ENCODE measurements at places on chromosomes 3 and 15.

DNA sequence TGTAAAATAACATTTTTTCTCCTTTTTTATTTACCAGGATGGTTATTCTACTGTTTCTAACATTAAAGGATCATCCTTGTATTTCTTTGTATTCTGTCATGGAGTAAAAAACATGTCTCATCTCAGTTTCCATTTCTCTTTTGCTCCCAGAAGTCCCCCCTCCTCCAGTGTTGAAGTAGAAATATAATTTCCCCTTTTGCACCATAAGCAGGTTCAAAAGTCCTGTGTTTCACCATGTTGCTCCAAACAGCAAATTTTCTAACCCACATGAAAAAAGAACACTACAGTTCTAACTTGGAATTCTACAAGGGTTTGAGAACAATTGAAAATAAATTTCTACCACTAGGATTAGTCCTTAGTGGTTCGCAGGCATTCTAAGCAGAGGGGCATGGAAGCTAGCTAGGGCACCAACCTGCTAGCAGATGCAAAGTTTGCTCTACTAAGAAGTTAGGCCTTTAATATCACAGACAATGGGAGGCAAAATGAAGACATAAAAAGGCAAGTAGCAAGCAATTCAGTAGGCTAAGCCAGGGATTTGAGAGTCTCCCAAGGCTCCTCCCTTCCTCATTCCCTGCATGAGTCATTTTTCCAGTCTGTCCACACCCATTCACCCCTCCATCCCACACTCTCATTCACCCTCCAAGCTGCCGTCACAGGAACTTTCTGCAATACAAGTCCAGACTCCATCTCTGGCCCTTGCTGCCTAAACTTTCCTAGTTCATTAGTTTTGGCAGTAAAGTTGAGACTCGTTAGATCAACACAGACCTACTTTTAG lies 2.3 kb upstream of the MBNL1 start:
- H3K27ac ChIP-seq = peak overlapping the region; percentile 94

- no peaks in the 10 kb centered on the region for H3K4me1 ChIP-seq
- no peaks in the 10 kb centered on the region for H3K27me3 ChIP-seq
- no peak for DNase-seq
- H3K36me3 ChIP-seq = no peaks in the 10 kb centered on the region
- H3K27ac ChIP-seq = no peak overlapping the region
Observed at GRCh38 chr3:61981060-61981459, 392.3 kb downstream of the FEZF2 start.

DNA sequence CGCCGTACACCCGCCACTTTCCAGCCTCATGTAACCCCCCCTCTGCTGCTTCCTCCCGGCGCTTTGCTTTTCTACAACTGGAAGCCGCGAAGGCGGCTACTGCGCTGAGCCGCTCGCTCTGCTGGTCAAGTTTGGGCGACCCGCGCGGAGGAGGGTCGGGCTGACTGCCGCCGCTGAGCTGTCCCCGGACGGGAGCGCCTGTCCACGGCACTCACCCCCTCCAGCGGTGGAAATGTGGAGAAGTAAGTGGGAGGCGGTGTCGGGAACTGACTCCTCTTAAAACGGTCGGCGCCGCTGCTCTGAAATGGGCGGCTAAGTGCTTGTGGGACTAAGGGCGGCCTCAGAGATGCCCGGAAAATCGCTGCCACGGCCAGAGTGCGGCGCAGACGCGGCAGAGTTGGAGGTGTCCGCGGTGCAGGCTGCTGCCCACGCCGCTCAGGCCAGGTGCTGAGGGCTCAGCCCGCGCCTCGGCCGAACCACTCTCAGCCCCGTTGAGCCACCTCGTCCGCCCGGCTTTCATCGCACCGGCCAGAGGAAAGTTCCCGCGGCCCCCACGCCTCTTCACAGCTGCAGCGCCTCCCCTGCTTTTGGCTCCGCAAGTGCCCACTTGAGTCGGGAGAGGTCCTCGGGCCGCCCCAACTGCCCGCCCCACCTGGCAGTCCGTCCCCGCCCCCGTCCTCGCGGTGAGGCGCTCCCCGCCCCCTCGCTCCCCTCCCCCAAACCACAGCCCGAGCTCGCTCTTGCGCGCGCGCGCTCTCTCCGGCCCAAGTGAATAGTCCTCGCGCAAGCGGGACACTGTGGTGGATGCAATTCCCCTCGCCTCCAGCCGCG lies at the start of gene EPHA6:
EPHA6 (plus strand) TSS at position 775 of the 831 bp plus-strand sequence.
- no peak for DNase-seq
- no peak within 1 kb of the TSS for H3K27ac ChIP-seq
- H3K27me3 ChIP-seq = peaks cover 33% of the 10 kb centered on the region

- no peaks in the 10 kb centered on the region for H3K27me3 ChIP-seq
- no peak overlapping the region for H3K27ac ChIP-seq
- H3K4me3 ChIP-seq = no peak overlapping the region
- H3K4me1 ChIP-seq = no peaks in the 10 kb centered on the region
Observed at GRCh38 chr3:21682206-21682605, 68.8 kb downstream of the ZNF385D start.

DNA sequence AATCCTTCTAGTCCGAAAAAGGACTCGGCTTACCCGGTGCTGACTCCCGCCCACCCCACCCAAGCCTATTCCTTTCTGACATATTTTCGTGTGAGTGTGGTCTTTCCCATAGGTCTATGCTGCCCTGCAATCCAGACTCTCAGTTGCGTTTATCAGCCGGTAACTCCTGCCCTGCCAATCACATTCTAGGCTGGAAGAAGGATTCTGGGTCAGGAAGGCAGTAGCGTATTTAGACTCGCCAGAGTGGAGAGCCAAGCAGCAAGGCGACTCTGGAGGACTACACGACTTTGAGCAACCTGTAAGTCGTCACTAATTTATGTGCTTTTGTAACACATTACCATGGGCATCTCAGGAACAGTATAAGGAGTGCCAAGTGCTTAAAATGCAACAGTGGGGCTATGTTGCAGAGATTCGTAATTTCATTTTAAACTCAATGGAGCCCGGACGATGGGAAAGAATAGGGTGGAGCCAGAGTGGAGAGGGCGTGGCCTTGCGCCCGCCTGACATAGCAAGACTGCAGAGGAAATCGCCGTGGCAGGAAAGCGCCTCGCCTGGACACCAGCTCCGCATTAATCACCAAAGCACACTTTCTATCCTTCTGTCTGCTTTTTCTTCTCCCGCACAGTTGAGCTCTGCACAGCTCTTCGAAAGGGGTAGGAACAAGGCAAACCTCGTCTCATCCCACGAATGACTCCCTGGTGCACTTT lies 1044.2 kb downstream of the AGBL1 start:
- H3K27ac ChIP-seq = no peak overlapping the region
- H3K27me3 ChIP-seq = no peaks in the 10 kb centered on the region
- no peaks in the 10 kb centered on the region for H3K36me3 ChIP-seq
- no peak for DNase-seq
- no peaks in the 10 kb centered on the region for H3K4me1 ChIP-seq
- no peak overlapping the region for H3K4me3 ChIP-seq

DNA sequence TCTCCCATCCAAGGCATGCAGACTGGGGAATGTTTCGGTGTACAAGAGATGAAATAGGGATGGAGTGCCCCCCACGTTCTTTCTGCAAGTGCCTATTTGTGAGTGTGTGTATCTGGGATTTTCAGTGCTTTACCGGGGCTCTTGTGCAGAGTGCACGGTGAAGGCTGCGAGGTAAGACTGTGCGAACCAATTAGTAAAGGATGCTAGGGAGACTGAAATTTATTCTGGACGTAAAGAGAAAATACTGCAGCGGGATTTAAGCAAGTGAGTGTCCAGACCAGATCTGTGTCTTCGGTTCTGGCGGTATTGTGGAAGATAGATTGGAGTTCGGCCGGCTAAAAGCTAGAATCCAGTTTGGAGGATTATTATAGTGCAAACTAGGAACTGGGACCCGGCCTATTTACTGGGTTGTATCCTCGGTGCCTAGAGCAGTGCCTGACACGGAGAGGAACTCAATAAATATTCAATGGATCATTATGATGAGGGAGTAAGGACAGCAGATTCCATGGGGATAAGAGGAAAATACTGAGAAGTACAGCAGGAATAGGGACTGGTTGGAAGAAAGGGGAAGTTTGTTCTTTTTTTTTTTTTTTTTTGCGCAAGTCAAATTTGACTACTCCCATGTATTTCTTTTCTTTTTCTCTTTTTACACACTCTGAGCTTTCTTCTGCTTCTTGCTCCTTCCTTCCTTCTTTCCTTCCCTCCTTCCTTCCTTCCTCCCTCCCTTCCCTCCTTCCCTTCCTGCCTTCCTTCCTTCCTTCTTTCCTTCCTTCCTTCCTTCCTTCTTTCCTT lies 580 bp upstream of the MAGEF1 start:
- peak overlapping the region; percentile 67 for H3K27ac ChIP-seq
- H3K36me3 ChIP-seq = peaks cover 22% of the 10 kb centered on the region
- H3K27me3 ChIP-seq = peaks cover 20% of the 10 kb centered on the region
- H3K4me3 ChIP-seq = peak overlapping the region; percentile 94
- peaks cover 30% of the 10 kb centered on the region for H3K4me1 ChIP-seq

DNA sequence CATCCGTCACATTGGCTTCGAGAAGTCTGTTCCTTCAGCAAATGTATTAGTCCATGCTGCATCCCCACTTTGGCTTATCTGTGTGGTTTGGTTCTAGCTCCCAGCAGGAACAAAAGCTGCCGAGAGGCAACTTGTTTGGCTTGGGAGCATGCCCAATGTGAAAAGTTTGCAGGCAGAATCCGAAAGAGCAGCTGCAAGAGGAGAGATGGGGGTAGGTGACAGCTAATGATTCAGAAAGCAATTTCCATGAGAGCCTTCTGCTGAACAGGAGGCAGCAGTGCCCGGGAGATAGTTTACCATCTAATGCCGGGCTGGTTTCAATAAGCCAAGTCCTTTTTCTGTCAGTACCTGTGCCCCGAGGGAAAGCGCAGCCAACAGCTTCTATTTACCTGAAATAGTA lies 60.2 kb downstream of the GRM7 start:
- H3K4me3 ChIP-seq = no peak overlapping the region
- no peaks in the 10 kb centered on the region for H3K27me3 ChIP-seq
- DNase-seq = no peak
- no peaks in the 10 kb centered on the region for H3K4me1 ChIP-seq

- no peak overlapping the region for H3K4me3 ChIP-seq
- H3K27ac ChIP-seq = no peak overlapping the region
- H3K4me1 ChIP-seq = no peaks in the 10 kb centered on the region
- peaks cover 12% of the 10 kb centered on the region for H3K27me3 ChIP-seq
- no peaks in the 10 kb centered on the region for H3K36me3 ChIP-seq
Observed at GRCh38 chr3:124812291-124813265, 74.6 kb downstream of the ITGB5 start.

DNA sequence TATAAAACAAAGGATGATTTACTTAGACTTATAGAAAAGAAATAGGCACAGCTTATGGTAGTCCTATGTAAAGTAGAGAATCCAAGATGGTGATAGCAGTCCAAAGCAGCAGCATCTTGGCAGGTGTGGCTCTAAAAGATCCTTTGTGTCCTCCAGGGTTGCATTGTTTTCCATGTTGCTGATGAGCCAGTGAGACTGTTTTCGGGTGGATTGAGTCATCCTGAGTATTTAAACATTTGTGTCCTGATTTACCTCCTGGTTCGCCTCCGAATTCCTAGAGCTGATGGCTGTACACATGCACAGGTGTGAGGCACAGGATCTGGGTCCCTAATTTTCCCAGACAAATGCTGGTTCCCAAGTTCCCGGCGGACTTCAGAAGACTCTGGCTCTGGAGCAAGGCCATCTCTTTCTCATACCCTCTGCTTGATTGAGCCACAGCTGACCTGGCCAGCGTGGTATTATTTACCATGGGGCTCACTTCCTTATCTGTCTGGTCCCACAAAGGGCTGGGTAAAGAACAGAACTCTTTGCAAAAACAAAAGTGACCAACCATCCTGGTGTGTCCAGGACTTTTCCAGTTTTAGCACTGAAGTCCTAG lies 51.0 kb downstream of the ARNT2 start:
- no peak overlapping the region for H3K27ac ChIP-seq
- H3K4me1 ChIP-seq = peaks cover 4% of the 10 kb centered on the region
- H3K36me3 ChIP-seq = no peaks in the 10 kb centered on the region
- H3K27me3 ChIP-seq = peaks cover 7% of the 10 kb centered on the region
- no peak for DNase-seq

DNA sequence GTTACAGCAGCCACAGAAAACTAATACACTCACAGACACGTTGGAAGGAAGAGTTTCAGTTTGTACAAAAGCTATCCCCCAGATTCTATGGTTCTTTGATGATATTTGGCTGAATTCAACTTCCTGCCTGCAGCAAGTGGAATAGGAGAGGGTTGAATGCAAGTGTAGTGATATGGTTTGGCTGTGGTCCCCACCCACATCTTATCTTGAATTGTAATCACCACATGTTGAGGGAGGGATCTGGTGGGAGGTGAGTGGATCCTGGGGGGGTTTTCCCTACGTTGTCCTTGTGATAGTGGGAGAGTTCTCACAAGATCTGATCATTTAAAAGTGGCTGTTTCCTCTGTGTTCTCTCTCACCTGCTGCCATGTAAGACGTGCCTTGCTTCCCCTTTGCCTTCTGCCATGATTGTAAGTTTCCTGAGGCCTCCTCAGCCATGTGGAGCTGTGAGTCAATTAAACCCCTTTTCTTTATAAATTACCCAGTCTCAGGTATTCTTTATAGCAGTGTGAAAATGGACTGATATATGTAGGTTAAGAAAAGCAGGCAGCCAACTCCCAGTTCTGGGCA lies 29.8 kb downstream of the NMNAT3 start:
- H3K27ac ChIP-seq = no peak overlapping the region
- no peaks in the 10 kb centered on the region for H3K27me3 ChIP-seq
- DNase-seq = no peak
- no peaks in the 10 kb centered on the region for H3K36me3 ChIP-seq

- H3K27ac ChIP-seq = no peak overlapping the region
- H3K4me1 ChIP-seq = no peaks in the 10 kb centered on the region
- H3K4me3 ChIP-seq = no peak overlapping the region
- DNase-seq = no peak
- H3K27me3 ChIP-seq = no peaks in the 10 kb centered on the region
- H3K36me3 ChIP-seq = no peaks in the 10 kb centered on the region
Observed at GRCh38 chr15:33716025-33716424, 252.3 kb upstream of the CHRM5 start.
